ENCODE measurements at places on chromosomes 6 and 20.

DNA sequence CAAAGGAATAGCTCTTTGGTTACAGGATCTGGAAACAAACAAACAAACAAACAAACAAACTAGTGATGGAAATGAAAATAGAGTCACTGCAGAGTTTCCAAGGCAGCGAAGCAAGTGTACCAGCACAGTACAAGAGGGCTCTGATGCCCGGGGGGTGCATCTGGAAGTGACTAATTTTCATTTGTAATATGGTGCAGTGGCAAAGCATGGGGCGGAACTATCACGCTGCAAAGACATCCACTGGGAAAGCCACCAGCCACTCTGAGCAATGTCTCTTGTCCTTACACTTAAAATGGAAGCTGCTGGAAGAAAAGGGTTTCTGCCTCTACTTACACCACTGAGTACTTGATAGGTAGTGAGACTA, 44.4 kb upstream of the NEDD9 start:
- DNase-seq = no peak

GRCh38 chr20:32538526-32538939, 46.6 kb downstream of the NOL4L start:
- no peak for DNase-seq

DNA sequence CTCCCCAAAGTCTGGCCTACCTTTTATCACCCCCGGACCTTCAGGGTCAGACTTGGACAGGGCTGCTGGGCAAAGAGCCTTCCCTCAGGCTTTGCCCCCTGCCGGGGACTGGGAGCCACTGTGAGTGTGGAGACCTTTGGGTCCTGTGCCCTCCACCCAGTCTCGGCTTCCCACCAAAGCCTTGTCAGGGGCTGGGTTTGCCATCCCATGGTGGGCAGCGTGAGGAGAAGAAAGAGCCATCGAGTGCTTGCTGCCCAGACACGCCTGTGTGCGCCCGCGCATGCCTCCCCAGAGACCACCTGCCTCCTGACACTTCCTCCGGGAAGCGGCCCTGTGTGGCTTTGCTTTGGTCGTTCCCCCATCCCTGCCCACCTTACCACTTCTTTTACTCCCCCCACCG, 10.3 kb downstream of the VEGFA start:
- DNase-seq = no peak

DNA sequence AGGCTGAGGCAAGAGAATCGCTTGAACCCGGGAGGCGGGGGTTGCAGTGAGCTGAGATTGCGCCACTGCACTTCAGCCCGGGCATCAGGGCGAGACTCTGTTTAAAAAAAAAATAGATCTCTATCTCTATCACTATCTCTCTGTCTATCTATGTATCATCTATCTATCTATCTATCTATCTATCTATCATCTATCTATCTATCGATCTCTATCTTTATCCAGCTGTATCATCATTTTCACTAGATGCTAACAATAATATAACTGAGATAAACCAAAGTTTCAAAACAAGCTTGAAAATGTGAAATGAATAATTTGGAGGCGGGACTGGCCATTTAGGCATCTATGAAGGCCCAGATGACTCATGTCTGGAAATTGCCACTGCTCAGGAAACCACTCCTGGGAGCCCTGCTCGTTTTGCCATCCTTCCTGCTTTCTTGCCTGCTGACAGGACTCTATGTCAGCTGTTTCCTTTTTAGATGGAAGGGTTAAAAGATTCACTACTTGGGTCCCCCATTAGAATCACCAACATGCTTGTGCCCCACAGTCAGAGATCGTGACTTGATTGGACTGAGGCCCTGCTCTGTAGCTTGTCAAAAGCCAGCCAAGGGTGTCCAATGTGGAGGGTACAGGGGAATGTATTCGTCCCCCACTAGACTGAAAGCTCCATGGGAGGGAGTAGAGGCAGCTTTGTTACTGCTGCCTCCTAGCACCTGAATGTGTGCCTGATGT, 61.7 kb downstream of the UTRN start:
- no peak for DNase-seq

Measured in spinal cord (tissue), 10 donors.